ENCODE measurements at places on chromosomes 1 and 21.

DNA sequence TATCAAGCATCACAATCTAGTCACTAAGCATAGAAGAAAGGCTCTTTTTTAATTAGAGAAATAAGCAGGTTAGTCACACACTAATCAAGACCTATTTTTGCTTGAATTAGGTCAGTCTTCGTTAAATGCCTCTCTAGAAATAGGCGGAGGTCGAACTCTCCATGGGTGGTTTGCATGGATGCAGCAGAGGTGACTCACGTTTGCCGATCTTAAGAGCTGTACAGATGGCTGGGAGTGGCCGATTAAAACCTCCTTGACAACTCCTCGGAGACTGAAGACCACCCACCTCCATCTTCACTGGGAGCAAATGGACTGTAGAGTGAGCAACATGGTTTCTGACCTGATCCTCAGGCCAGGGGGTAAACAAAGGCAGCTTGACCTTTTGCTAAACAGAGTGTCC, 249.3 kb downstream of the ZNF648 start:
- no peak for DNase-seq

- DNase-seq = no peak
These were observed 25.0 kb downstream of the KIAA1614 start for GRCh38 chr1:180937624-180938225.

DNA sequence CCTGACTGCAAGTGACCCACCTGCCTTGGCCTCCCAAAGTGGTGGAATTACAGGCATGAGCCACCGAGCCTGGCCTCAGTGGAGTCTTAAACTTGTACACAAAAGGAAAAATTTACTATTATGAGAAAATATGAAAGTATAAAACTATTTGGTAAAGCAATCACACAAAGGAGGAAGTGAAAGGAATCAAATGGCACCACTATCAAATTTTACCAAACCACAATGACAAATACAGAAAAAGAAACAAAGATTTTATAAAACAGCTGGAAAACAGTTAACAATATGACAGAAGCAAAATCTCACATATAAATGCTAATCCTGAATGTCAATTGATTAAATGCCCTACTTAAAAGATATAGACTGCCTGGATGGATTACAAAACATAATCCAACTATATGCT, 42.1 kb upstream of the NEGR1 start:
- DNase-seq = no peak

GRCh38 chr1:18783705-18784481, 75.6 kb downstream of the TAS1R2 start:
- DNase-seq = no peak

GRCh38 chr1:15362737-15363128, 47.0 kb upstream of the EFHD2 start:
- DNase-seq = no peak

DNA sequence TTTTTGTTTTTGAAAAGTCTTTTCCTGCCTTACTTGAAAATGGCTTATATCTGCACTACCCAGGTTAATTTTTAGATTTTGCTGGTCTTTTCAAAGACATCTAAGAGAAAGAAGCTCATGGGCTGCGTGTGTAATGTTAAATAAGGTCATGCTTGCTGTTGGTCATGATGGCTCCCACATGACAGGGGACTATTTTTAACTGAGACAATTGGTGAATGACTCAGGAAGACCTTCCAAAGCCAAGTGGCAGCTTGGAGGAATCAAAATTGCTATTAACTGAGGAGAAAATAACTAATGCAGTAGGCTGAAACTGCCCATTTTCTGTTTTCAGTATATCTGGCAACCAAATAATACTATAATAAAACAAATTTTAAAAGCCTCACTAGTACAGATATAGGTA, 117.1 kb upstream of the SPAG17 start:
- DNase-seq = no peak

GRCh38 chr1:218459878-218460711, 115.0 kb downstream of the TGFB2 start:
- no peak for DNase-seq

DNA sequence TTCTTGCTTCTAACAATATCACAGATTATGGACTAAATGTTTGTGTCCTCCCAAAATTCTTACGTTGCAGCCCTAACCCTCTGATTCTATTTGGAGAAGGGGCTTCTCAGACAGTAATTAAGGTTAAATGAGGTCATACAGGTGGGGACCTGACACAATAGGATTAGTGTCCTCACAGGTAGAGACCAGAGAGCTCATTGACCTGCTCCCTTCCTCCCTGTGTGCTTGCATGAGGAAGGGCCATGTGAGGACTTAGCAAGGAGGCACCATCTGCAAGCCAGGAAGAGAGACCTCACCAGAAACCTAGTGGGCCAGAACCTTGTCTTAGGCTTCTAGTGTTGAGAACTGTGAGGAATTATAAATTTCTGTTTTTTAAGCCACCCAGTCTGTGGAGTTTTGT, 322.6 kb downstream of the SMYD3 start:
- DNase-seq = no peak

GRCh38 chr1:26996024-26996423, 2.5 kb downstream of the TRNP1 start:
- no peak for DNase-seq

DNA sequence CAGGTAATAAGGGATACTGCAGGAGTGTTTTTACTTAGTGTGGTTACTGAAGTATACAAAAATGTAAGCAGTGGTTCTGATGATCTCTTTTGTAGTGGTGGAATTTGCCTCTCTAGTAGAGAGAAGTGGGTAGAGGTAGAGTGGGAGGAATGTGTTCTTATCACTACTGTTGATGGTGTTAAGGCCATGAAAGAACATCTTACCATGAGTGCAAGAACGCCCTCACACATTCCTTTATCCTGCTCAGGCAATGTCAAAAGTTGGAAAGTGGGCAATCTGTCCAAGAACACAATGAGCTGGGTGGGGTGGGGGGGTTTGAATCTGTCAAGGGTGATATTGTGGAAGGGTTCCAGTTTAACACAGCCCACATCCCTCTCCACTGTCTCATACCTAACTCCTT, 78.6 kb downstream of the TTLL7 start:
- DNase-seq = no peak

DNA sequence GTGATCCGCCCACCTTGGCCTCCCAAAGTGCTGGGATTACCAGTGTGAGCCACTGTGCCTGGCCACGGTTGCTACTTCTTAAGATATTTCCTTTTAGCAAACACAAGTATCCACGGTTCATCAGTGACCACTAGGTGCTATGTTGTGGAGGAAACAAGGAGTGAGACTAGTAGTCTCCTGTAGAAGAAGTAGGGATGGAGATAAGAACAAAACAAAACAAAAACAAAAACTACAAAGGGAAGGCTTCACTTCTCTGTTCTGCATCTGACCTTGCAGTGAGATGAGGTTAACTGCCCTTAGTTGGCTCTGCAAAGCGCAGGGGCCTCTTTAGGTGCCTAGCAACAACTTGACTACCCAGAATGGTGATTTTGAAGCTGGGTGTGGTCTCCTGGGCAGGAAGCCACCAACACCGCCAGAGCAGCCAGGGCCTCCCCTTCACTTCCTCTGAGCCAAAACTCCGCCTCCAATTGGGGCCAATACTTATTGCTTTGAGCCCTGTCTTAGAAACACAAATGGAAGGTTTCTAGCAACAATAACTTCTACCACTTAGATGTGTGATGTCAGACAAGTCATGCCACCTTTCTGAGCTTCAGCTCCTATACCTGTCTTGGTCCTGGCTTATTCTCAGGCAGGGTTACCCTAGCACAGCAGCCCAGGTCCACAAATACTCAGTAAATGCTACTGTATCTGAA, 12.8 kb upstream of the CDC42 start:
- peak; percentile 73 for DNase-seq

- no peak for DNase-seq
These were observed 37.5 kb upstream of the ATP2B4 start for GRCh38 chr1:203589171-203589570.

Measured in activated T-helper 9 cell treated with anti-CD3 and anti-CD28 coated beads, Interleukin-2, amount 50 U/mL, for 16 hours (primary cell).